ENCODE measurements at places on chromosomes 13 and 19. TPM values are rescaled to one million over a fixed set of nuclear protein-coding genes. Genes with fewer than 3 reads are reported as not detected.
A peak's percentile ranks its signal among the peaks of the same experiment; 100 is the strongest.

Gene WDR88
- 0.03 TPM for polyA plus RNA-seq

- no peak overlapping the region for H3K27ac ChIP-seq
- DNase-seq = no peak
- H3K4me3 ChIP-seq = no peak overlapping the region
- H3K27me3 ChIP-seq = no peaks in the 10 kb centered on the region
Measured at GRCh38 chr19:21705393-21705792, 62.0 kb downstream of the ZNF100 start.

Gene PDX1
- polyA plus RNA-seq = not detected

- H3K4me1 ChIP-seq = no peaks in the 10 kb centered on the region
- H3K27ac ChIP-seq = no peak overlapping the region
- no peaks in the 10 kb centered on the region for H3K36me3 ChIP-seq
- no peak overlapping the region for H3K4me3 ChIP-seq
- H3K27me3 ChIP-seq = no peaks in the 10 kb centered on the region
Measured at GRCh38 chr13:33735276-33735675, 82.7 kb upstream of the RFC3 start.

DNA sequence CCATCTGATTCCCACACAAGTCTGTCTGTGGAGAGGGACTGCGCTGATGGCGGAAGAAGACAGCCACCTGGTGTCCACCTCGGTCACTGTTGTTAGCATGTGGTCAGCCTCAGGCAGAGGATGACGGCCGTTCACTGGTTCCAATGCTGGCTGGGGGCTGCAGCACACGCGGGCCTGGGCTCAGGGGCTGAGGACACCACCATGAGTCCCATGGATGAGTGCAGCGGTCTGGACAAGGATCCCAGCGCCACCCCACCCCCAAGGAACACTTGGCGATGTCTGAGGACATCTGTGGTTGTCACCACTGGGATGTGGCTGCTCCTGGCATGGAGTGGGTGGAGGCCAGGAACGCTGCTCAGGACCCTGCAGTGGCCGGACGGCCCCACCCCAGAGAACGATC is 10.9 kb downstream of the DPP9 start:
- DNase-seq = peak; percentile 18
- H3K27ac ChIP-seq = no peak overlapping the region
- no peaks in the 10 kb centered on the region for H3K27me3 ChIP-seq
- no peak overlapping the region for H3K4me3 ChIP-seq
- H3K4me1 ChIP-seq = peaks cover 17% of the 10 kb centered on the region

DNA sequence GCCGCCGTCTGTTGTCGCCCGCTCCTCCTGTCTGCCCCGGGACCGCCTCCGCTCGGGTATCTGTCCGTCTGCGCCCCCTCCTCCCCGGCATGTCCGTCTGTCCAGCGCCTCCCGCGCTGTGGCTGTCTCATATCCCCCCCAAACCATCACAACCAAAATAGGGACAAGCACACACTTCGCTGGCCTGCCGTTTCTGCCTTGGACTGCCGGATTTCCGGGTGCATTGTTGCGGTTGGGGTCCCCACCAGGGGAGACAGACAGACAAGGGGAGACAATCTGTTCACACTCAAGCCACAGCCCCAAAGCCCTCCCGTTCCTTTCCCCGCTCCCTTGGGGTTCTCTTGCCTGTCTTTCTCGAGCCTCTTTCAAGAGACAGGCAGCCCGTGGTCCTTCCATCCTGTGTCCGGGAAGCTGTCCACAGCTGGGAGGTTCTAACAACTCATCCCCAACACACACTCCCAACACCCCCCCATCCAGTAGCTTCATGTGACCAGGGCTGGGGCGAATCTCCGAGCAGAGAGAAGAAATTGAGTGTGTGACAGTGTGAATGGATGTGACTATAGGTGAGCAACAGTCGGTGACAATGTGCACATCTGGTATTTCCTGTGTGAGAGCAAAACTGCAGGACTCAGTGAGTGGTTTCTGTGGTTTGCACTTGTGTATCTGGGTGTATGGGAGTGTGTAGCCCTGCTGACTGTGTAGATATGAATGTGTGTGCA is 16.5 kb upstream of the FOSB start:
- H3K36me3 ChIP-seq = no peaks in the 10 kb centered on the region
- DNase-seq = no peak
- H3K27me3 ChIP-seq = no peaks in the 10 kb centered on the region
- peaks cover 19% of the 10 kb centered on the region for H3K4me1 ChIP-seq
- peak overlapping the region; percentile 4 for H3K27ac ChIP-seq

DNA sequence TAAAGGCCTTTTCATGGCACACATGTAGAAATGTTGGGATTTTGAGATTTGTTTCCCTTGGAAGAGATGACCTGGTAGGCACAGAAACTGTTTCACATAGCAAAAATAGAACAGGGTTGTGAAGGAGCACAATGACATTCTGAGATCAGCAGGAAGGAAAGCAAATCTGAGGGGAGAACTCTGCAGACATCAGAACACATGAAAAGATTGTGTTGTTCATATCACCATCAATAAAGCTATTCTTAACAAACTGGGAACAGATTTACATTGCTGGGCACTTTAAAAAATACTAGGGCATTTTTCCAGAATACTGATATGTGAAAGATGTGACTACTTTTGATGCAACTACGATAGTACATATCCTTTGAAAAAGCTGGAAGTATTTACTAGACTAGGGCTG is 481.7 kb downstream of the MYO16 start:
- H3K27ac ChIP-seq = no peak overlapping the region
- no peaks in the 10 kb centered on the region for H3K36me3 ChIP-seq
- DNase-seq = no peak
- H3K4me1 ChIP-seq = no peaks in the 10 kb centered on the region
- H3K27me3 ChIP-seq = no peaks in the 10 kb centered on the region

All from SK-N-SH (cell line).